ENCODE measurements at places on chromosomes 7 and 10.

DNA sequence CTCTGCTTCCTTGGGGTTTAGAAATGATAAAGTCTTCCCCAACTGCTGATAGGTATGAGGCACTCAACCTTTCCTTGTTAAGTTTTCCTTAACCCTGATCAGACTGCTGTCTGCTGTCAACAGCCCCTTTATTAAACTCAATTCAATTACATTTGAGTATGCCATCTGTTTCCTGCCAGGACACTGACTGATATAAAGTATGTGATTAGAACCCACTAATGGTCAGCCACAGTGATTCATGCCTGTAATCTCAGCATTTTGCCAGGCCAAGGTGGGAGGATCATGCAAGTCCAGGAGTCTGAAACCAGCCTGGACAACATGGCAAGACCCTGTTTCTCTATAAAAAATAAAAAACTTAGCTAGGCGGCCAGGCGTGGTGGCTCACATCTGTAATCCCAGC lies 18.1 kb downstream of the BAZ1B start:
- DNase-seq: no peak

DNA sequence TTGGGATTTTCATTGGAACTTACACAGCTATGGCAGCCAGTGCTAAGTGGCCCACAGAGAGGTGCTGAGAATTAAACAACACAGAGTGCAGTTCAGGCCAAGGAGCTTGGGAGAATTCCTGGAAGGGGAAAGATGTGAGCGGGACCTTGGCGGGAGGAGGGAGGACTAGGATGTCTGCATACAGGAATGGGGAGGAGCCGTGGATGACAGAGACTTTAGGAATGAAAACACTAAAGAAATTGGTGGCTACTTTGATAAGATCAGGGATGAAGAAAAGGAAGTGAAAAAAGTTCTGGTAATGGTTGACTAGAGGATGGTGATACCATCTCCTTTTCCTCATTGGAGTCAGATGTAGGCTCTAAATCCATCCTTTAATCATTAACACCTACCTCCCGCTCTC lies 234.2 kb upstream of the FZD8 start:
- DNase-seq: no peak

DNA sequence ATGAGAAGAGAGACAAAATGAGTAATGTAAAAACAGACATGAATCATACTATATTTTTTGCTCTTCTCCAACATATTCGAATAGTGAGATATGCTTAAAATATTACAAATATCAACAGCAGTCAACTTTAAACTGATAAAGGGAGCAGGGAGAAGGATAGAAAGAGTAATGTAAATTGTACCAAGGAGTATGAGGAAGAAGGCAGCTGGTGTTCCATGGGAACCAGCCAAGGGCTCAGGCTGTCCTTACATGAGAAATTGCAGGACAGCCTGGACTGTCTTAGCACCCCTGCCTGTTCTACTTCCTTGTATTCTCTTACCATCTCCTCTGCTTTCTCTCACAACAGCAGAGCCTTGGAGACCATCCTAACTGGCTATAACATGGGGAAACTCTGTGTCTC lies 128.7 kb downstream of the TSPAN12 start:
- peak; percentile 68 for DNase-seq

GRCh38 chr7:92567460-92567859 lies 22.7 kb downstream of the FAM133B start:
- DNase-seq: no peak

- DNase-seq: no peak
These were observed 50.1 kb downstream of the PLEKHS1 start for GRCh38 chr10:113801569-113801968.

- DNase-seq: no peak
These were observed 286.8 kb upstream of the KLF14 start for GRCh38 chr7:131020759-131021261.

DNA sequence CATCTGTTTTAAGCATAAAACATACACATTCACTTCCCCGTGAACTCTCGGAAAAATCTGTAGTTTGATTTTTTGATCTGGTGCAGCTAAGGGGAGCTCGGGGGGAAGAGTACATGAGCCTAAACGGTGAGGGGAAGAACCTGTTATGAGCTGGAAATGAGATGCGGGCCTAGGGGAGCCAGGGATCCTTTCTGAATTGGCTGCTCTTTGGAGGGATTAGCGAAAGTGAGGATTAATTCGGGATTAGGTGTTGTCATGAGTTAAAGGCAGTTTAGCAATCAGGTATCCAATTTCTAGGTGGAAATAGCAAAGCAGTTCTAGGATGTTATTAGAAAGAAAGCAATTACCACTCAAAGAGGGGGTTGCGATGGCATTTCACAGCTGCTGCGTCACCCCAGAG lies 51.1 kb upstream of the ADARB2 start:
- DNase-seq: no peak

GRCh38 chr10:17166699-17167098 lies 34.8 kb downstream of the TRDMT1 start:
- no peak for DNase-seq

DNA sequence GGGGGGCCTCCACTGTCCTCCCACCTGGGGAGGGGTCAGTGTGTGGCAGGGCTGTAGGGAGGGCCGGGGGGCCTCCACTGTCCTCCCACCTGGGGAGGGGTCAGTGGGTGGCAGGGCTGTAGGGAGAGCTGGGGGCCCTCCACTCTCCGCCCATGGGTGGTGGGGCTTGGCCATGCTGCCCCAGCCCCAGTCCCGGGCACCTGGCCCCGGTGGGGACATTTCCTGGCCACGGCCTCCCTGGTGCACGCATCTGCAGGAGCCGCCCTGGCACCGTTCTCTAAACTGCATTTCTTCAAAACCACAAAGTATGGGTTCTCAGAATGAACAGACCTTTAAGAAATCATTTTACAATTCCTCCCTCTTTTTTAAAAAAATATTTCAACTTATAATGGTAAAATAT lies 89.3 kb upstream of the PDGFA start:
- DNase-seq: no peak

DNA sequence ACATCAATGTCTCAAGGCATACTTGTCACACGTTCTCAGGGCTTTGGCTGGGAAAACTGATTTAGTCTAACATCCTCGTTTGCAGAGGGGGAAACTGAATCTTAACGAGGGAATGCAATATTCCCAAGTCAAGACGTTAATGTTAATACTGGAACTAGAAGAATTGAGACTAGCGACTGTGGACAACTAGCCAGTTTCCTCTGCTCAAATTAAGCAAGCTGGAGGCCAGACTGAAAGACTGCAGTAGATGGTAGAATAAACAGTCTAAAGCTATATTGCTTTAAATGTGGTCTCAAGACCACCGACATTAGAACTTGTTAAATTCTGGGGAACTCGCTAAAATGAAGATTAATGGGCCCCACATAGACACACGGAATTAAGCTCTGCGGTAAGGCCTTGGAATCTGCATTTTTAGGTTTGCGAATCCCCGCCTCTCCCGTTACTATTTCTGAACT lies 639 bp upstream of the TFAM start:
- DNase-seq: no peak

DNA sequence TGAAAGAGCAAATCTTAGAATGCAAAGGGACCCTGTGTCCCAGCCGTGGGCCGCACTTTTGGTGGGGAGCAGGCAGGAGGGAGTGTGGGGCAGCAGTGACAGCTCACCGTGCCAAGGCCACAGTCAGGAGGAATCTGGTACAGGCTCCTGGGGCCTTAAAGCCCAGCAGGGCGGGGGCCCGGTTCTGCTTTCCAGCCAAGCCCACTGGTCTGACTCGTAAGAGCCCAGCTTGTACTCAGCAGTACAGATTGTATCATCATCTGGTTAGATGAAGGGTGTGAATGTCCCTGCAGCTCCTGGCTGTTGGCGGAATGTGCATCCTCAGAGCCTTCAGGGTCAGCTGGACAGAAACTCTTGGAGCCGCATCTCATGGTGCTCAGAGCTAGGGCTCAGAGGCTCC lies 30.5 kb upstream of the TRIM8 start:
- DNase-seq: no peak

- DNase-seq: no peak
These were observed 639.5 kb downstream of the LRMDA start for GRCh38 chr10:76070916-76071315.

Data from cerebellum (tissue), 4 donors.